ENCODE measurements at places on chromosomes 16 and 17. TPM values are rescaled to one million over a fixed set of nuclear protein-coding genes. Genes with fewer than 3 reads are reported as not detected.

- DNase-seq: peak; percentile 63
Measured at GRCh38 chr16:88685156-88686061, 898 bp downstream of the SNAI3 start.

- DNase-seq: no peak
Measured at GRCh38 chr17:79521225-79521624, 89.6 kb downstream of the RBFOX3 start.

DNA sequence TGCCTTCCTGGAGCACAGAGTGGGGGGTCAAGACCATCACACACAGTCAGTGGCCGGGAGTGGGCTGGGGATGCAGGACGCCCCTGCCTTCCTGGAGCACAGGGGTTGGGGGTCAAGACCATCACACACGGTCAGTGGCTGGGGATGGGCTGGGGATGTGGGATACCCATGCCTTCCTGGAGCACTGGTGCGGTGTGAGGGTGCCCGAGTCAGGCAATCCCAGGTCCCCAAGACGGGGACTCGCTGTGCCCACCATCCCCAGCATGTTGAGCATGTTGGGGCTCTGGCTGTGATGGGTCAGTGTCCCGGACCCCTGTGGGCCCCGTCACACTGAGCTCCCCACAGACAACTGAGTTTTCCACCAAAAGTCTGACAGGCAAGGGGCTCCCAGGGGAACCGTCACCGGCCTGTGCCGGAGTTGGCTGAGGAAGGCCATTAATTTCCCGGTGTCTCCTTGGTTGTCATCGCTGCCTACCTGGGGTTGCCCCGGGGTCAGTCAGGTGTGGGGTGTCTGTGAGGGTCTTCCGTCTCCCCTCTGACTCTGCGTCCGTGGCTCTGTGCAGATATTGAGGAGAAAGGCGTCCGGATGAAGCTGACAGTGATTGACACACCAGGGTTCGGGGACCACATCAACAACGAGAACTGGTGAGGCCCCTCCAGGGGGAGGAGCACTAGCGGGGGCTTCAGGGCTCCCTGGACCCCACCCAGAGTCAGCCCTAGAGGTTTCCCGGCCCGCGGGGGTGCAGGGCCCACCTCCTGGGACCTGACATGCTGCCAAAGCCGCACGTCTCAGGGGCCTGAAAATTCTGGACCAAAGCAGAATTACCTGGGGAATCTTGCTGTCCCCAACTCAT is 347.1 kb downstream of the SEC14L1 start:
- DNase-seq: no peak

DNA sequence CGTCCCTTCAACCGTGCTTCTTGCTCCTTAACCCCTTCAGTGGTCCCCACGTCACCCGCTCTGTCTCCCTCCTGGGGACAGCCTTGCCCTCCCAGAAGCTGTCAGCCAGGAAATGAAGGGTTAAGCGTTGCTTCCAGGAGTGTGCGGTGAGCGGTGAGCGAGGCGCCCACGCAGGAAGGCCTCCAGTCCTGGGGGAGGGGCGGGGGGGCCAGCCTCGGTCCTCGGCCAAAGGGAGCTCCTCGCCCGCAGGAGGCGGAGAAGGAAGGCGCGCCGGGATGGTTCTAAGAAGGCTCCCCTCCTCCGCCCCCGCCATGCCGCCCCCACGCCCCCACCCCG is 2.3 kb downstream of the RBFOX3 start:
- DNase-seq: no peak

Gene IL34
- total RNA-seq: 0.54 TPM
